Activated CD4-positive, alpha-beta T cell treated with anti-CD3 and anti-CD28 coated beads for 36 hours (primary cell): ENCODE measurements at places on chromosomes 4 and X.

- no peak overlapping the region for H3K4me3 ChIP-seq
- no peaks in the 10 kb centered on the region for H3K4me1 ChIP-seq
- H3K27me3 ChIP-seq: no peaks in the 10 kb centered on the region
- no peak overlapping the region for H3K27ac ChIP-seq
- peak; percentile 17 for DNase-seq
- peaks cover 7% of the 10 kb centered on the region for H3K36me3 ChIP-seq
These were observed 147.9 kb downstream of the LRBA start for GRCh38 chr4:150867148-150867547.

- H3K36me3 ChIP-seq: no peaks in the 10 kb centered on the region
- no peak overlapping the region for H3K4me3 ChIP-seq
- H3K27ac ChIP-seq: no peak overlapping the region
- no peak for DNase-seq
These were observed 303.7 kb upstream of the GNPDA2 start for GRCh38 chr4:45030059-45030458.

GRCh38 chr4:88858752-88859151 lies 161.1 kb upstream of the NAP1L5 start:
- H3K36me3 ChIP-seq: no peaks in the 10 kb centered on the region
- no peak overlapping the region for H3K27ac ChIP-seq
- no peak overlapping the region for H3K4me3 ChIP-seq
- no peaks in the 10 kb centered on the region for H3K27me3 ChIP-seq
- no peak for DNase-seq

- H3K27ac ChIP-seq: no peak overlapping the region
- no peaks in the 10 kb centered on the region for H3K4me1 ChIP-seq
- no peak for DNase-seq
- no peaks in the 10 kb centered on the region for H3K36me3 ChIP-seq
These were observed 860.9 kb upstream of the LCORL start for GRCh38 chr4:18882468-18882867.

DNA sequence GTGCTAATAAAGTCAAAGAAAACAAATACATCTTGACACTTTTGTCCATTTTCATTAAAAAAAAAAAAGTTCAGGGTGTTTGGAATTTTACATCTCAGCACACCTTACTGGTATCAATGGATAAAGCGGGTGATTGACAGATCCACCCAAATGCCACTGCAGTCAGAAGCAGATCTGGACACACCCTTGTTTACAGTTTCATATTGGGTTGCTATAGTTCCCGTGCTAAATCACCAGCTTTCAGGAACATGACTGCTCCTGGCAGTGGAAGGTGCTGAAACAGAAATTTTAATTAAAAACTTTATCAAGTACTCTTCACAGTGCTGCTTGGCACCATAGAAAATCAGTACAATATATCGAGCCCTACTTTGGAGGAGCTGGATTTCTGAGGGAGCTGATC lies 116.3 kb downstream of the STOX2 start:
- H3K4me1 ChIP-seq: peaks cover 2% of the 10 kb centered on the region
- peaks cover 6% of the 10 kb centered on the region for H3K27me3 ChIP-seq
- no peak overlapping the region for H3K4me3 ChIP-seq
- DNase-seq: no peak
- no peak overlapping the region for H3K27ac ChIP-seq

DNA sequence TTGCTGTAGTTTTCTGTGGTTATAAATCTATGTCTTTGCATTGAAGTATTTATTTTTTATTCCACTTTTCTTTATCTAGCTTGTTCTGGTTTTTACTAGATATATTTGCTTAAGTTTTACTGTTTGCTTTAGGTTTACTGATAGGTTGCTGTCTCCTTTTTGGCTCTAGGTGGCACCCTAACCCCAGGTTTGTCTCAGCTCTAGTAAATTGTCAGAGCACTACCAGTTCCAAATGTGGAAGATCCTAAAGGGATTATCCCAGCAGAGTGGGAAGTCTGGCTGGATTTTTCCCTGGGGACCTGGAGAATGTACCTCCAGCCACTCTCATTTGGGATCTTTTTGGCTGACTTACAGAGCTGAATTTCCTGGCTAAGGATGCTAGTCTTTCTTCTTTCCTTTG lies 106.1 kb downstream of the PBDC1 start:
- DNase-seq: peak; percentile 49
- H3K27me3 ChIP-seq: peaks cover 3% of the 10 kb centered on the region
- no peak overlapping the region for H3K27ac ChIP-seq
- H3K4me3 ChIP-seq: no peak overlapping the region
- no peaks in the 10 kb centered on the region for H3K36me3 ChIP-seq

GRCh38 chr4:149766135-149766534 lies 49.5 kb downstream of the IQCM start:
- no peak overlapping the region for H3K27ac ChIP-seq
- H3K4me1 ChIP-seq: no peaks in the 10 kb centered on the region
- no peak overlapping the region for H3K4me3 ChIP-seq
- H3K27me3 ChIP-seq: no peaks in the 10 kb centered on the region

GRCh38 chr4:53228036-53228435 lies 137.8 kb downstream of the SCFD2 start:
- no peaks in the 10 kb centered on the region for H3K4me1 ChIP-seq
- no peak for DNase-seq
- H3K36me3 ChIP-seq: peaks cover 18% of the 10 kb centered on the region
- H3K27me3 ChIP-seq: no peaks in the 10 kb centered on the region
- no peak overlapping the region for H3K27ac ChIP-seq
- H3K4me3 ChIP-seq: no peak overlapping the region

GRCh38 chr4:39975488-39976089 lies 2.1 kb downstream of the PDS5A start:
- no peaks in the 10 kb centered on the region for H3K27me3 ChIP-seq
- peaks cover 46% of the 10 kb centered on the region for H3K4me1 ChIP-seq
- DNase-seq: no peak
- peak overlapping the region; percentile 81 for H3K27ac ChIP-seq
- peak overlapping the region; percentile 80 for H3K4me3 ChIP-seq

DNA sequence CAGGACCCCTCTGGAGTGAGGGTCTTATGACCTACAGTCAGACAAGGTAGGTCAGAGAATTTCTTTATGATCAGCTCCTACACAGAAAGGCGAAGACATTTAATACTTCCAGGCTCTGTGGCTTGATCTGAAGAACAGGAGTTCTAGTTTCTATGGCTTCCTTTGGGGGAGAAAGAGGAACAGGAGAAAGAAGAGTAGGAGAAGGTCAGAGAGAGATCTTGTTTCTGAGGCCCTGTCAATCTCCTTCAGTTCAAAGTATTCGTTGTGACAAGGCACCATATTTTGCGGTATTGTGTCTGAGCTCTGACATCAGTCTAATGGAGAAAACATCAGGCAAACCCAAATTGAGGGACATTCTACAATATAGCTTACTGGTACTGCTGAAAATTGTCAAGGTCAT lies 16.7 kb downstream of the TMSB4X start:
- H3K4me1 ChIP-seq: peaks cover 52% of the 10 kb centered on the region
- no peak overlapping the region for H3K27ac ChIP-seq
- no peak for DNase-seq
- no peaks in the 10 kb centered on the region for H3K36me3 ChIP-seq
- H3K27me3 ChIP-seq: no peaks in the 10 kb centered on the region
- H3K4me3 ChIP-seq: no peak overlapping the region

- no peak overlapping the region for H3K27ac ChIP-seq
- no peak for DNase-seq
- H3K4me3 ChIP-seq: no peak overlapping the region
- H3K4me1 ChIP-seq: no peaks in the 10 kb centered on the region
These were observed 101.3 kb downstream of the RRAGB start for GRCh38 chrX:55818673-55819375.

GRCh38 chr4:80307774-80308465 lies 27.6 kb upstream of the CFAP299 start:
- H3K4me1 ChIP-seq: no peaks in the 10 kb centered on the region
- H3K27me3 ChIP-seq: peaks cover 26% of the 10 kb centered on the region
- no peak overlapping the region for H3K27ac ChIP-seq
- H3K4me3 ChIP-seq: no peak overlapping the region

GRCh38 chr4:168485156-168485910 lies 5.0 kb upstream of the DDX60L start:
- no peaks in the 10 kb centered on the region for H3K36me3 ChIP-seq
- H3K27me3 ChIP-seq: no peaks in the 10 kb centered on the region
- no peak overlapping the region for H3K4me3 ChIP-seq
- H3K4me1 ChIP-seq: peaks cover 48% of the 10 kb centered on the region
- H3K27ac ChIP-seq: no peak overlapping the region

DNA sequence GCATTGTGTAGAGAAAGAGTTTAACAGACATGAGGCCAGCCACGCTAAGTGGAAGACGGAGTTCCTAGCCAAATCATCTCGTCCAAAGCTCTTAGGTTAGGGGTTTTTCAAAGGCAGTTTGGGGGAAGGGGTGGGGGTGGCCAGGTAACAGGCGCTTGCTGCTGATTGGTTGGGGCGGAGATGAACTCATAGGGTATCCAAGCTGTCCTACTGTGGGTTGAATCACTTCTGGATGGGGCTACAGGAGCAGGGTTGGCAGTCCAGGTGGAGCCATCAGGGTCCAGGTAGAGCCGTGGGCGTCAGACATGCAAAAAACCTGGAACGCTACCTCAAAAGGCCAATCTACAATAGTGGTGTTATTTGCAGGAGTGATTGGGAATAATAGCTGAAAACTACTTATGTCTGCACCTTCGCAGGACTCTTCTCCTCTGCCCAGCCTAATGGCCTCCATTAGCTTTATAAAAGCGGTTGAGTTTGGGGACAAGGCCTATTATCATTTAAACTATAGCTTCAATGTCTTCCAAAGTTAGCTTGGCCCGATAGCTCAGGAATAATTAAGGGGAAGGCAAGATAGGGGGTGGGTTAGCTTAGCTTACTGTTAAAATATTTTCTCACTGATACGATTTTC lies 579.6 kb downstream of the NLGN4X start:
- no peak overlapping the region for H3K27ac ChIP-seq
- no peak for DNase-seq
- H3K36me3 ChIP-seq: no peaks in the 10 kb centered on the region
- no peaks in the 10 kb centered on the region for H3K4me1 ChIP-seq
- H3K27me3 ChIP-seq: no peaks in the 10 kb centered on the region

GRCh38 chr4:120132935-120133334 lies 66.3 kb upstream of the MAD2L1 start:
- no peak overlapping the region for H3K27ac ChIP-seq
- H3K4me3 ChIP-seq: no peak overlapping the region
- H3K27me3 ChIP-seq: peaks cover 4% of the 10 kb centered on the region
- H3K36me3 ChIP-seq: no peaks in the 10 kb centered on the region

DNA sequence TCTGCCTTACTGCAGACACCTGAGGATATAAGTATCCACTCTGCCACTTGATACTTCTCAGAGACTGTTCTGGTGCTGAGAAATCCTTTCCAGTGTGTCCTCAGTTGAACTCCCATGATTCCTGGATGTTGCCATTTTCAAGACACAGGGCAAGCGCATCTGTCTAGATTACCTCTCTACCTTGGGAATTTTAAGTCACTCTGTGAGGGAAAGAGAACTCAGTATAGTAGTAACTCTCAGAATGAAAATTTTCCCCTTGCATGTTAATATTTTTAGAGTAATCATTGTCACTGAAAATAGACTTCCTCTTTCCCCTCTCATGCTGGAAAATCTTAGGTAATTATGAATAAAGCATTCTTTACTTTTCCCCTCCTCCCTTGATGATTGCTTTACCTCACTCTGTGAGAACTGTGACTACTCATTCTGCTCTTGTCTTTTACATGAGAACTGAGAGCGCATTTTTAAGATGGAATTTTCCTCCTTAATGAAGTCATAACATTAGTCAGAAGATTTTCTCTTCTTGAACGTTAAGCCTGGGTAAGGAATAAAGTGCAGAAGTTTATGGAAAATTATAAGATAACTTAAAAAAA lies 45.0 kb downstream of the TET2 start:
- DNase-seq: peak; percentile 11
- H3K4me1 ChIP-seq: peaks cover 94% of the 10 kb centered on the region
- H3K4me3 ChIP-seq: peak overlapping the region; percentile 12
- H3K36me3 ChIP-seq: peaks cover 62% of the 10 kb centered on the region
- H3K27ac ChIP-seq: peak overlapping the region; percentile 90

- peaks cover 2% of the 10 kb centered on the region for H3K36me3 ChIP-seq
- H3K27me3 ChIP-seq: peaks cover 2% of the 10 kb centered on the region
- H3K27ac ChIP-seq: no peak overlapping the region
- no peak for DNase-seq
- H3K4me3 ChIP-seq: peak overlapping the region; percentile 17
These were observed 1.2 kb downstream of the CTSO start for GRCh38 chr4:155952501-155952901.

DNA sequence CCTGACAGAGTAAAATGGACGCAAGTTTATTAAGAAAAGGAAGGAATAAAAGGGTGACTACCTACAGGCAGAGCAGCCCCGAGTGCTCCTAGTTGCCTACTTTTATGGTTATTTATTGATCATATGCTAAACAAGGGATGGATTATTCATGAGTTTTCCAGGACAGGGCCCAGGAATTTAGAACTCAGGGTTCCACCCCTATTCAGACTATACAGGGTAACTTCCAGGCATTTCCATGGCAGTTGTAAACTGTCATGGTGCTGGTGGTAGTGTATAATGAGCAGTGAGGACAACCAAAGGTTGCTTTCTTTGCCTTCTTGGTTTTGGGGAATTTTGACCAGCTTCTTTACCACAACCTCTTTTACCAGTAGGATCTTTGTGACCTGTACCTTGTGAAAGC lies 27.7 kb upstream of the CXCL3 start:
- H3K4me3 ChIP-seq: no peak overlapping the region
- H3K27ac ChIP-seq: no peak overlapping the region
- no peaks in the 10 kb centered on the region for H3K27me3 ChIP-seq
- H3K4me1 ChIP-seq: no peaks in the 10 kb centered on the region
- H3K36me3 ChIP-seq: no peaks in the 10 kb centered on the region

GRCh38 chrX:40570346-40571093 lies 10.2 kb upstream of the ATP6AP2 start:
- peak overlapping the region; percentile 91 for H3K27ac ChIP-seq
- DNase-seq: peak; percentile 14
- no peaks in the 10 kb centered on the region for H3K36me3 ChIP-seq
- peaks cover 17% of the 10 kb centered on the region for H3K4me1 ChIP-seq
- no peaks in the 10 kb centered on the region for H3K27me3 ChIP-seq

- no peaks in the 10 kb centered on the region for H3K36me3 ChIP-seq
- H3K27ac ChIP-seq: no peak overlapping the region
- no peak for DNase-seq
- H3K27me3 ChIP-seq: no peaks in the 10 kb centered on the region
These were observed 74.7 kb downstream of the PPARGC1A start for GRCh38 chr4:23814996-23815660.
